ENCODE measurements at places on chromosomes 16 and 17. TPM values are rescaled to one million over a fixed set of nuclear protein-coding genes. Genes with fewer than 3 reads are reported as not detected.

Gene JPT1
- 67.5 TPM for polyA plus RNA-seq

DNA sequence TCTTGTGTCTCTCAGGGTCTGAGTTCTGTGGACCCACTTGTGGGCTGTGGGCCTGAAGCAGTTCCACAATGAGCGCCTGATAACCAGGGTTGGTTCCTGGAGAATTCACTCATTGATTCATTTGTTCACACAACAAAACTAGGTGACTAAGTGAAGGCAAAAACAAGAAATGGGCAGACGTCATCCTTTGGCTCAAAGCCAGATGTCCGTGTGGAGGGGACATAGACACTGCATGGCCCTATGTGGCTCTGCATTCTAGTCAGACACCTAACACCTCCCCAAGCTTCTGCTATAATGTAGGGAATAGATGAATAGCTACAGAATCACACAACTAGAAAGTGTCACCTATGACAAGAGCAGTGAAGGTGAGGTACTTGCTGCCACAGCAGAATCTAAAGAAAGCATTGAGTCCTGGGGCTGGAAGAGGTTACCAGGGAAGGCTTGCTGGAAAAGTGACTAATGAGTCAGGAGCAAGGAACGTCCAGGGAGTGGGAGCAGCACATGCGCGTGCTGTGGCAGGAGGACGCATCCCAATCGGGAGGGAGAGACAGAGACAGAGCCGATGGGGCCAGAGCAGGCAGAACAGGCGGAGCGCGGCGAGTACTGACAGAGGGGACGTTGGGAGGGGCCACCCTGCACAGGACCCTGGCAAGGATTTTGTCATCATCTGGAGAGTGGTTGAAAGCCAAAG, 58.9 kb downstream of the CES1 start:
- no peak overlapping the region for H3K4me3 ChIP-seq
- no peaks in the 10 kb centered on the region for H3K36me3 ChIP-seq
- peak; percentile 48 for DNase-seq
- peak overlapping the region; percentile 15 for H3K27ac ChIP-seq
- no peaks in the 10 kb centered on the region for H3K27me3 ChIP-seq

GRCh38 chr17:15958484-15958854, 13.5 kb downstream of the ADORA2B start:
- no peak for DNase-seq
- H3K4me1 ChIP-seq: peaks cover 63% of the 10 kb centered on the region
- peak overlapping the region; percentile 100 for H3K27ac ChIP-seq
- H3K4me3 ChIP-seq: peak overlapping the region; percentile 45
- H3K36me3 ChIP-seq: peaks cover 3% of the 10 kb centered on the region
- no peaks in the 10 kb centered on the region for H3K27me3 ChIP-seq

DNA sequence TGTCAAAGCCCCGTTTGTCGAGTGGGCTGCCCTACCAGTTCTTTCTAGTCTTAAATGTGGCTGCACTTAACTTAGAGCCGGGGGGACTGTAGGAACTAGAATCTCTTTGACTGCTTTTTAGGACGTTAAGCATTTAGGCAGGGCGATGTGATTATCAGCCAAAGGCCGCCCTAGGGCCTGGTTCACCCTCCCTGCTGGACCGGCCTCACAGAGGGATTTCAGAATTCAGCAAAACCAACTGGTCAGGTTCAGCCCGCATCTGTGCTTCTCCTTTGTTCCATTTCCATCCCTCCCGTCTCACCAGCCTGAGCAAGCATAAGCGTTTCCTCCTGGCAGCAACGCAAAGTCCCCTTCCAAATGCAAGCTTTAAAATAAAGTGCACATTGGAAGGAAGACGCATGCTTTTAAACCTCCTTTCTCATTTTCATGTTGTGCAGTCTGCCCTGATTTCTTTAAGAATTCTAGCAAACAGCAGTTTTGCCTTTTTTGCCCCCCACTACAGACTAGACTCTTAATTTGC, 16.5 kb upstream of the NAT9 start:
- no peak overlapping the region for H3K27ac ChIP-seq
- no peaks in the 10 kb centered on the region for H3K27me3 ChIP-seq
- H3K36me3 ChIP-seq: peaks cover 29% of the 10 kb centered on the region
- H3K4me3 ChIP-seq: no peak overlapping the region
- DNase-seq: no peak
- H3K4me1 ChIP-seq: peaks cover 15% of the 10 kb centered on the region

Gene TBC1D3I
- polyA plus RNA-seq: 0.03 TPM

DNA sequence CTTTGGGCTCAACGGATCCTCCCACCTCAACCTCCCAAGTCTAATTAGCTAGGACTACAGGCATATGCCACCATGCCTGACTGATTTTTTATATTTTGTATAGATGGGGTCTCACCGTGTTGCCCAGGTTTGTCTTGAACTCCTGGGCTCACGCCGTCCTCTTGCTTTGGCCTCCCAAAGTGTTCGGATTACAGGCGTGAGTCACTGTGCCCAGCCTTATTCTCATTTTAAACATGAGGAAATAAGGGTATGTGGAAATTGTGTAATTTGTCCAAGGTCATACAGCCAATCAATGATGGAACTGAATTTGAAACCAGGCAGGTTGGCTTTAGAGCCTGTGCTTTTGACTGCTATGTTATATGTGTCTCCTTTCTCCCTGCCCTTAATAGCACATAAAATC, 27.4 kb upstream of the AQP8 start:
- H3K4me3 ChIP-seq: no peak overlapping the region
- no peaks in the 10 kb centered on the region for H3K36me3 ChIP-seq
- no peak overlapping the region for H3K27ac ChIP-seq

GRCh38 chr17:67107811-67108775, 63.7 kb downstream of the CACNG1 start:
- no peaks in the 10 kb centered on the region for H3K27me3 ChIP-seq
- no peak overlapping the region for H3K27ac ChIP-seq
- H3K4me1 ChIP-seq: no peaks in the 10 kb centered on the region

Gene PRSS53
- polyA plus RNA-seq: 0.97 TPM

GRCh38 chr16:66698046-66698445, 1.5 kb upstream of the CMTM4 start:
- H3K27ac ChIP-seq: no peak overlapping the region
- no peak overlapping the region for H3K4me3 ChIP-seq

Gene CCL17
- polyA plus RNA-seq: not detected

- peak within 1 kb of the TSS; percentile 60 for H3K27ac ChIP-seq
- H3K27me3 ChIP-seq: no peaks in the 10 kb centered on the region
These were observed at the start of gene MARVELD3 for GRCh38 chr16:71626018-71626857. Gene MARVELD3, plus strand, starts transcription at chr16:71626184. Its CDS starts 46 bp downstream, at chr16:71626230.

GRCh38 chr16:85593494-85594221, 19.5 kb upstream of the GSE1 start:
- H3K27me3 ChIP-seq: no peaks in the 10 kb centered on the region
- no peak for DNase-seq
- H3K4me3 ChIP-seq: no peak overlapping the region
- no peaks in the 10 kb centered on the region for H3K4me1 ChIP-seq
- H3K27ac ChIP-seq: no peak overlapping the region

- H3K27ac ChIP-seq: no peak overlapping the region
- peak overlapping the region; percentile 37 for H3K4me3 ChIP-seq
- no peak for DNase-seq
- peaks cover 5% of the 10 kb centered on the region for H3K36me3 ChIP-seq
- peaks cover 34% of the 10 kb centered on the region for H3K4me1 ChIP-seq
These were observed 42.4 kb downstream of the RAI1 start for GRCh38 chr17:17723354-17724261.

Gene KRT28
- polyA plus RNA-seq: not detected

Gene ANKRD40CL
- polyA plus RNA-seq: not detected

DNA sequence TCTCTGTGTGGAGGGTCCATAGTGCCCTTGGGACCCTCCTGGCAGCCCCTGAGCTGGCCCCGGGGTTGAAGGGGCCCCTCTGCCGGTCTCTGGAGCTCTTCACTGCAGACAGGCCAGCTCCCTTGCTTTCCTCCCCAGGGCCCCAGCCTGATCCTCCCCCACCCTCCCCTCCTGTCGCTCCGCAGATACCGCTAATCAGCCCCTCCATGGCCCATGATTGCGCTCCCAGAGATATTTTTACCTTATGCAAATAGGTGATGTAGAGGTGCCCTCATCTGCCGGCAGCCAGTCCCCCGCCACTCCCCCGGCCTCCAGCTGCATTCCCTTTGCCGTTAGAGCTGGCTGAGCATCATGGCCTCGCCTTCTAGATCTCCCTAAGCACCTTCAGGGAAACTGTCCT, 9.2 kb downstream of the MMP15 start:
- H3K4me1 ChIP-seq: no peaks in the 10 kb centered on the region
- no peak overlapping the region for H3K27ac ChIP-seq
- no peak for DNase-seq
